ENCODE measurements at places on chromosomes 7 and 10. TPM values are rescaled to one million over a fixed set of nuclear protein-coding genes. Genes with fewer than 3 reads are reported as not detected.

DNA sequence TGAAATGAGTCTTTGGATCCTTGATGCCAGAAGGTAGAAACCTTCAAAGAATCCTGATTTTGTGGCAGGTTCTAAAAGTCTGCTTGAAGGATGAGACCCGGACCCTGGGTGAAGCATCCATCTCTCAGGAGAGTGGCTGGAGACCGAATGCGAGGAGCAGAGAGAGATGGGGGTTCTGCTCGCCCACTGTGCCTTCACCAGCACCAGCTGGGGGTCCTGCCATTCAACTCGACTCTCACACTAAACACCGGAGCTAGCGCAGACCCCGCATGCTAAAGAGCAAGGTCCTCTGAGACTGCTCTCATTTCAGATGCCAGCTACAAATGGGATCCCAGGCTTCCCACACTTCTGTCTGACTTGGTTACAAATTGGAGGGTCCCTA lies 218.4 kb downstream of the GLRX3 start:
- DNase-seq, result no peak

GRCh38 chr10:93715345-93715744 lies 13.0 kb upstream of the FRA10AC1 start:
- DNase-seq, result no peak

DNA sequence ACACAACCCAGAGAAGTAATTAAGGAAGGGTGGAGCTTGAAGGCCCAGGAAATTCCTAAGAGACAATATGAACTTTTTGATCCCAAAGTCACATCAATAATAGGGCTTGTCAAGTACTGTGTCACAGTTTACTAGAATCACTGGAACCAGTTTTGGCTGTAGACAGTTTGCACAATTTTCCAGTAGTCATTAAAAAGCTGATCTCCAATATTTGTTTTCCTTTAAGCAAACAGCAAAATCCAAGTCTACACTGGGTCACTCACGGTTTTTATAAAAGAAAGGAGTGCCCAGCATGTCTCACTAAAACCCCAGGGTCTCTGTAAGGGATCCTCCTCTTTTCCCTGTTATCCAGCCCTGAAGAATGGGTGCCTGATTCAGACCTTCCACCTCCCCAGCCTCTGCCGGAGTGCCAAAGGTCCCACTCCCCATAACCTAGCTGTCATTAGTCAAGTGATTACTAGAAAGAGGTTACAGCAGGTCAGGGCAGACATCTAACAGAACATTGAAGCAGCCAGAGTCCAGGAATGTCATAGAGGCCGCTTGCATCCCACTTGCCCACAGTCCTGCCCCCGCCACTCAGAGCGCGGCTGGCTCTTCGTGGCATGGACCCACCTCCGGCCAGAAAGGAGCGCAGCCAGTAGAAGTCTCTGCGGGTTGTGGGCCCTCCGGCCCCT lies 552 bp downstream of the SLC25A16 start:
- no peak for DNase-seq

DNA sequence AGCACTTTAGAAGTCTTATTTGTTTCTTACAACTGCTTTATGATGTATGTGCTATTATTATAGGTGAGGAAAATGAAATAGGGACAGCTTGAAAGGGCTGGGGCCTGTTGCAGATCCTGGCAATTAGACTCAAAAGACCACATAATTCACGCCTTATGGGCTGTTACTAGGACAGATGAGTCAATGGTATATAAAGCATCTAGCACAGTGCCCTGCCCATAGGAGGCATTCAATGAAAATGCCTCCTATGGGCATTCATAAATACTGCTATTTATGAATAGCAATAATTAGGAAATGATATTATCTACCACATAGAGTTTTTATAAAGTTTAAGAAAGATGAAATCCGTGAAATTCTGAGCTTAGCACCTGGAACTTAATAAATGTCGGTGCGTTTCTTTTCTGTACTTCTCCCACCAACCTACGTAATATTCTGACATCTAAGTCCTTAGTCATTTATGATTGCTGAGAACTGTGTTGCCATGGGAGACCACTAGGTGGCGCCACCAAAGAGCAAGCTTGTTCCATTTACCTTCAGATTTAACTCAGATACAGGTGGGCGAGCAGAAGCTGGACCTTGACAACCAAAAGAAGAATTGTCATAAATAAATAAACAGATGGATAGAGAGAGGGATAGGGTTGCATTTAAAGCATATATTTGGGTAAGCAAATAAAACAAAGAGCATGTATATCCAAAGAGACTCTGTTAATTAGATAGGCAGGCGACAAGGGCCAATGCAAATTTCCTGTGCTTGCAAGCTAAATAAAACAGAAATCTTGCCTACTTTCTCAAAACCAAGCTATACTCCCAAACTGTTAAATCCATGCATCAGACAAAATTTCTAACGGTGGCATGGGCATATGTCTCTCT lies 699.9 kb downstream of the INHBA start:
- no peak for DNase-seq

- DNase-seq, result no peak
Measured at GRCh38 chr10:118139321-118139720, 92.6 kb upstream of the RAB11FIP2 start.

- DNase-seq, result no peak
Measured at GRCh38 chr10:78411716-78412115, 378.1 kb downstream of the RPS24 start.

DNA sequence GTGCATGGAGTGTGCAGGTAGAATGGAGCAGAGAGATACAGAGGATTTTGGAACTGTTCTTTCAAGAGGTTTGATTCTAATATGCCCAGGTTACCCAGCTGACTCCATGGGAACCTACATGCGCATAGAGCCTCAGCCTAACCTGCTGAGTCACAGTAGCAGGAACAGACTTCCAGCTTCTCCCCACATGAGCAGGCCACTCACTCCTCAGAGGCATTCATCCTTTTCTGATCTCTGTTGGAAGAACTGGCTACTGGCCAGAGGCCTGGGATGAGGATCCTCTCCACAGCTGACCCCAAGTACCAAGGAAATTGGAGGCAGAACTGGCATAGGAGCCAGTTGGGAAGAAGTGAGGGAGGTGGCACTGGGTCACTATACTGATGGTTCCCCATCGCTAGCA lies 17.9 kb upstream of the CCSER2 start:
- no peak for DNase-seq

DNA sequence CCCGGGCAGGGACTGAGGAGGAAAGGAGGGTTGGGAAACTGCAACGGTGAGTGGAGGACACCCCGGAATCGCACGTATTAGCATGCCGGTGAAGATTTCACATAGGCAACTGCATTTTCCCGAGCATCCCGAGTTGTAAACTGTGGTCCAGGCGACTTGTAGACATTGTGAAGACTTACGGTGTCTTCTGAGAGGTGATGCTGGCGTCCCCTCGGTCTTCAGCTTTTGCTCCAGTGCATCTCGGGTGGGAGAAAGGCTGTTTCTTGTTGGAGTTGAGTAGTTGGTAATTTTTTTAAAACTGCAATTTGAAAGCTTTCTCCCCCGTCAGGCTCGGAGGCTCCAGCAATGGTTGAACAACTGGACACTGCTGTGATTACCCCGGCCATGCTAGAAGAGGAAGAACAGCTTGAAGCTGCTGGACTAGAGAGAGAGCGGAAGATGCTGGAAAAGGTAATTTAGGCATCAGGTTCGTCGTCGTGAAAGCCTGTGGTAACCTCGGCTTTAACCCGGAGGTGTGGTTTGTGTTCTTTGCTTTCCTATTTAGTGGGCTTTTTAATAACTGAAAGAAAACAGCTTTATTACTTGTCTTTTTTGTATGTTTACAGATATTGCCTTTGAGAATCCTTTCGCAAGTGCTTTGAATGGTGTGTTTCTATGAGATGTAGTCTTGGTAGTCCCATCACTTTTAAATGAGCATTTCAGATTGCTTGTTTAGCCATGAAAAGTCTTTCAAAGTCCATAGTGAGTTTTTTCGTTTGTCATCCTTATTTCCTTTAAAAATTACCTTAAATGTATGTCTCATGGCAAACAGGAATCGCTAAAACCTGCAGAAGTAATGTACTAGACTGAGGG lies 687 bp downstream of the HELLS start:
- DNase-seq, result peak; percentile 44

DNA sequence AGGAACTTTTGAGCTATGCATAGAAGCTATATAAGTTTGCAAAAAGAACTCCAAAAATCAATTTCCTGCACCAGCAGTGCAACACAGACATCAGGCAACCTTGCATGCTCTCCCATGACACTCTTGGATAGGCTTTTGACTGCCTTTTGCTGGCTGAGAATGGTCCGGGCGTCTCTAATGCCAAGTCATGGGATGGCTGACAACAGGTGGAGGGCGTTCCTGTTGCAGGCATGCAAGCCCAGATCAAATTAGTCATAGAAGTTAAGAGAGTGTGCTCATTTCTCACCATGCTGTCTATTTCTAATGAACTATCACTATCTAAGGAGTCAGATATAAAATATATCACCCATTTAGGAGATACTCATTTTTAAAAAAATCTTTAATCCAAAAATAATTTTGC lies 8.4 kb downstream of the PLCE1 start:
- DNase-seq, result peak; percentile 91

The ADARB2 gene
- polyA plus RNA-seq, result 0.31 TPM

The SPDYE1 gene
- polyA plus RNA-seq, result 0.63 TPM

The TMEM270 gene
- polyA plus RNA-seq, result not detected

The FKBP9 gene
- 239 TPM for polyA plus RNA-seq

The ZFYVE27 gene
- polyA plus RNA-seq, result 13.2 TPM

The PLCE1 gene
- polyA plus RNA-seq, result 38.2 TPM

The GATA3 gene
- 0.33 TPM for polyA plus RNA-seq

The KIAA1549 gene
- 11.9 TPM for polyA plus RNA-seq

The PRF1 gene
- polyA plus RNA-seq, result 0.31 TPM

The GIMAP4 gene
- polyA plus RNA-seq, result 19.7 TPM

Data from muscle of leg (tissue), 16 donors.